ENCODE measurements at places on chromosomes 6 and 20.

GRCh38 chr20:10359621-10360040 lies 74.4 kb downstream of the MKKS start:
- no peak for DNase-seq

GRCh38 chr6:118551063-118552053 lies 3.3 kb downstream of the PLN start:
- DNase-seq: peak; percentile 14

DNA sequence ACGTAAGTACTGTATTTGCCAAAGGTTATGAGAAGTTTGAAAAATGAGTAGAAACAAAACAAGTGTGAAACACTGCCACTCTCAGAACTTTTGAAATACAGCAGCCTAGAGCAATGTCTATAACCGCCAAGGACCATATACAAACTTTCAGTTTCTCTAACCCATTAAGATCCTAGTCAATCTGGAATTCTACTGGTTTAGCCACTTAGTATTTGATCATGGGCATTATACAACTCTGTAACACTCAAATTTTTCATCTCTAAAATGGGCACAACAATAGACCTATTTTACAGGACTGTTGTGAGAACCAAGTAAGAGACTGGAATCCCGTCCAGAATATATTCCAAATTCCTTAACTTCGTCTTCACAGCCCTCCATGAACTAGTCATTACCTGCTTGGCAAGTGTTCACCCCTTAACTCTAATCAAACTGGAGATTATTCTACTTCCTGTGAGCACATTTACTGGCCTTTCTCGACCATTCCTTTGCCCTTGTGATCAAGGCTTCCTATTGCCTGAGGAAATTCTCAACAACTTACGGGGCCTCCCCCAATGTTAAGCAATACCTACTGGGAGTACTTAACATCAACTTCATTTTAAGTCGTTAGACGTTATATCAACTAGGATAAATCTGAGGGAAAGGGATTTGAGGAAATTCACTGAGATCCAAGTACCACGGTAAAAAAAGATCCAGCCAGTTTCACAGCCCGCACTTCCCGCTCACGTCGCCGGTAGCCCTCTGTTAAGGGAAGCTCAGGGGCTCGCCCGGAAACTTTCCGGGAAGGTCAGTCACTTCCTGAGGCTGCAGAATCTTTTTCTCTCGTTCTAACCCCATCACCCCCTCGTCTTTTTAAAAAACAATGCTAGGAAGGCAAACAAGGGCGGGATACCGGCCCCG lies 1.1 kb downstream of the EIF2S2 start:
- no peak for DNase-seq

DNA sequence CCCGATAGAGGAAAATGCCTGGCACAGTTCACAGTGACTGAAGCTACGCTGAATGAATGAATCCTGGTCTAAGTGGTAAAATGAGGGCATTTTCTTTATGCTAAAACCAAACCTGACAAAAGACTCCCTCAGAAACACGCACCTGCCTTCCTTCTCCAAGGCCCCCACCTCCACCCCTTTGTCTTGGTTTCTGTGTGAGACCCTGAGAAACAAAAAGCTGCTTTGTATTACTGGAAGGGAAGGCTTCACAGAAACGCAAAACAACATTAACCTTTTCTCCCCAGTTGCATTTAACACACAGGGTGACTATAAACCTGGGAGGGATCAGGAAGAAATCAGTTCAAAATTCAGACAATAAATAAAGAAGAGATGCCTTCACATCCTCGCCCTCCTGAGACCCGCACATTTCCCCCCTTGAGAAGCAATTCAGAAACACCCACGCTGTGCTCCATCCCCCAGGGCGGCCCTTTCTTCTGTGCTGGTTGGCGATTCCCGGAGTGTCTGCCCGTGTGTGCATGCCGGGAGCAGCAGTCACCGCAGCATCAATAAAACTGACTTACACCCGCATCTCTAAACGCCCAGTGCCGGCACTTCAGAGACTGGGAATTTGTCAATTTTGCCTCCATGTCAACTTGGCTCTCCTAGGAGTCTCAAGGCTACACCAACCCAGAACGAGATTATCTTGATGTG lies 67.2 kb upstream of the TRAF3IP2 start:
- no peak for DNase-seq

DNA sequence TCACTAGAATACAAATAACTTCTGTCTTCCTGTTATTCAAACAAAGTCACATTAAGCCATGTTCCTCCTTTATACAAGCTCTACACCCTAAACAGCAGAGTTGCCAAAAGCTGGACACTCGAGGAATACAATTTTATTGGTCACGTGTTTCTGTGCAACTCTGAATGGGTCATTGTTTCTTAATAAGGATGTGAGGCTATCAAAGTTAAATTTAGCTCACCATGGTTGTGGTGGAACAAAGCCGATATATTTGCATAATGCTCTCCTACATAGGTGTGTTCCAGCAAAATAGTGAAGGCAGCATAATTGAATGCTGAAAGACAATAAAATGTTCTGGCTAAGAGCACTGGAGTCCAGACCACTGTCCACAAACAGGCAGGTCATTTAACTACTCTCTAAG lies 36.9 kb upstream of the CD2AP start:
- DNase-seq: no peak

- no peak for DNase-seq
Observed at GRCh38 chr6:124355146-124355545, 551.5 kb downstream of the NKAIN2 start.

GRCh38 chr20:49750611-49751396 lies 37.1 kb upstream of the B4GALT5 start:
- no peak for DNase-seq

DNA sequence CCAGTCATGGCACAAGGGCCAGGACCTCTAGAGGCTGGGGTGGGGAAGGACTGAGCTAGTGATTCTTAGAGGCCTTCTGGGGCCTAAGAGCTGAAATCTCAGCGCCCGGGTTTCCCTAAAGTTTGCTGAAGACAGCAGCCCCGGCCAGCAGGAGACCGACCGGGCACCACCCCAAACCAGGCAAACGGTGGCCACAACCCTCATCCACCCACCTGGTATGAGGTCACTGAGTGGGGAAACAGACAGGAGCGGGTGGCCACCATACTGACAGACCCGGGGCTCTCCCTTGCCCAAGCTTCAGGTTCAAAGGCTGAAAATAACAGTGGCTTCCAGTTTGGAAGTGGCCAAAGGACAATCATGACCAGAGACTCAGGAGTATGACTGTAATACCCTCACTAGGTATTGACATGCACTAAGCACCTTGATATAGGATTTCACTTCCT lies 35.0 kb upstream of the ID1 start:
- DNase-seq: no peak

DNA sequence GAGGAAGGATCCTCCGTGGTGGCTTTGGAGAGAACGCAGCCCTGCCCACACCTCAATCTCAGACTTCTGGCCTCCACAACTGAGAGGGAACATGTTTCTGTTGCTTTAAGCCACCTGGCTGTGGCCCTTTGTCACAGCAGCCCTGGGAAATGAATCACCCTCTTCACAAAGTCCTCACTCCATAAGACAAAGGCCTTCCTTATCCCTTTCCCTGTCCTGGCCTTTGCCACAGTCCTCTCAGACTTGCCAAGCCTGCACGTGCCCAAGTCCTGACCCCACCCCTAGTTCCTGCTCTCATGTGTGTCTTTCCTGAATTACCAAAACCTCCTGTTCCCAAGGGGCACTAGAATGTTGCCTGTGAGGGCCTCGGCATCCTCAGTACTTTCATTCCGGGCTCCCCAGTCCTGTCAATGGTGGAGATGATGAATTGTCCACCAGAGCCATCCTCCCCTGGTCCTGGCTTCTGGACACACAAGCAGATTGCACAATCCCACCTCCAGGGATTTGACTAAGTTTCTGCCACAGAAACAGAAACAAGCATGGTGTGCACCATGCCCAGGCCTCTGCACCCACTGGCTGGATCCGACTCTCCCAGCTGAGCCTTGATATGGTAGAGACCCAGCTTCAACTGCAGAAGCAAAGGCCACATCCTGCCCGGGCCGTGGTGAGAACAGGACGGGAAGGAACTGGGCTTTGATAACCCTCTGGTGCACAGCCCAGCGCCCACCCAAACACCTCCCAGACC lies 232.6 kb upstream of the PDE10A start:
- no peak for DNase-seq

GRCh38 chr6:132320007-132320406 lies 81.3 kb downstream of the MOXD1 start:
- DNase-seq: no peak

GRCh38 chr6:31158863-31159855 lies 770 bp downstream of the TCF19 start:
- no peak for DNase-seq

GRCh38 chr6:63245909-63246308 lies 34.6 kb downstream of the FKBP1C start:
- DNase-seq: no peak

- no peak for DNase-seq
Observed at GRCh38 chr6:23091795-23092194, 522.4 kb downstream of the HDGFL1 start.

DNA sequence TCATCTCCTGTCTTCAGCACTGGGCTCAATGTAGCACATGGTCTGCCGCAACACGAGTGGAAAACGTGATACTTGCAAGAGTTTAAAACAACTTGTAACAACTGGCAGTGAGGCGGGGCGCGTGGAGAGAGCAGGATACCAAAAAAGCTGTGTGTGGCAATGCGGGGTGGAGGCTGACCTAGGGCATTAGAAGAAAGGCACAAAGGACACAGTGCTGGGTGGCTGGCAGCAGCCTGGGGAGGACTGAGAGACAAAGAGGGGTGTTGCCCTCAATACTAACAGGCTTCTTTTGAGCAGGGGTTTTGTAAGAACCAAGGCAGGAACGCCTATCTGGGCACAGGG lies 1.5 kb upstream of the GFOD1 start:
- DNase-seq: no peak

GRCh38 chr6:30570740-30571074 lies 535 bp upstream of the ABCF1 start:
- DNase-seq: no peak

DNA sequence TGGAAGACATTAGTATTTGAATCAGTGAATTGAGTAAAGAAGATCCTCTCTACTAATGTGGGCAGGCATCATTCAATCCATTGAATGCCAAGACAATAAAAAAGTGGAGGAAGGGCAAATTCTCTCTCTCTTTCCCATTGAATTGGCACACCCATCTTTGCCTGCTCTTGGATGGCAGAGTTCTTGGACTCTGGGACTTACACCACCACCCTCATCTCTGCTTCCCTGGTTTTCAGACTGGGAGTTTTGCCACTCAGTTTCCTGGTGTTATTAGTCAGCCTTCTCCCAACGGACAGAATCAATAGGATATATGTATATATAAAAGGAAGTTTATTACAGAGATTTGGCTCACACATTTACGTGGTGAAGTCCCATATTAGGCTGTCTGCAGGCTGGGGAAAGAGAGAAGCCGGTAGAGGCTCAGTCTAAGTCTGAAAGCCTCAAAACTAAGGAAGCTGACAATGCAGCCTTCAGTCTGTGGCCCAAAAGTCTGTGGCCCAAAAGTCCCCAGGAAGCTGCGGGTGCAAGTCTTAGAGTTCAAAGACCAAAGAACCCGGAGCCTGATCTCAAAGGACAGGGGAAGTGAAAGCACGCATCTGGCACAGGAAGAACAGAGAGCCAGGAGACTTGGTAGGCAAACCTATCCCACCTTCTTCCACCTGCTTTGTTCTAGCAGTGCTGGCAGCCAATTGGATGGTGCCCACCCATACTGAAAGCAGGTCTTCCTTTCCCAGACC lies 64.4 kb downstream of the SMPDL3A start:
- DNase-seq: no peak

- DNase-seq: no peak
Observed at GRCh38 chr20:57501461-57502335, 23.2 kb downstream of the CTCFL start.

GRCh38 chr6:138964012-138964411 lies 24.0 kb downstream of the REPS1 start:
- no peak for DNase-seq

DNA sequence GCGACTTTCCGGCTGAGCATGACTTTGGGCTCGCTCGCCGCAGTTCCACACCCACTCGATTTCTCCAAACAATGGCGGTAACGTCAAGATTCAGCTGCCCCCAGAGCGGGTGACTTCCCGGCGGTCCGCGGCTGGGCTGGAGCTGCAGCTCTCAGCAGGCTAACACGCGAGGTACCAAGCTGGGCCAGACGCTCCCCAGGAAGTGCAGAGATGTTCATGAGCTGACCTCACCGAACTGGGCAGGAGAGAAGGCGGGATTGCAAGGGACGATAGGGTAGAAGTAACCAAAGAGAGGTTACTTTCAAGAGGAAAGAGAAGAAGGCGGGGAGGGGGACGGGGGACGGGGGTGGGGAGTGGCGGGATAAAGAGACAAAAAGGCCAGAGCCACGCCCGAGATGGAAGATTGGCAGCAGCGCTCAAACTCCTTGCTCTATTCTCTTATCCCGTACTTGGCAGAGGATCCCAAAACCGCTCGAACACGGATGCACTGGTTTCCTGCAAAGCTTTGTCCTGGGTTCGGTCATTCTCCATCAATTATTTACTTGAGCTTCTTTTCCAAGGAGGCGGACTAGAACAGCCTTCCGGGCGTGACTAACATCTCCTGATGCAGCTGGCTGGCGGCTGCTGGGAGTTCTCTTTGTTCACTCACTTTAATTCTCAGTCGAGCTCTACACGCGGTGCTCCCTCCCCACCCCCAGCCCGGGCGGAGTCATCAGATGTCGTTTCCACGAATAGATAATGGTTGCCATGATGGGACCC lies at the start of gene MTCL3:
MTCL3 (minus strand) TSS at position 626 of the 759 bp plus-strand sequence.
- peak; percentile 87 for DNase-seq

GRCh38 chr6:28134015-28134414 lies 7.7 kb upstream of the ZKSCAN8 start:
- DNase-seq: peak; percentile 10

DNA sequence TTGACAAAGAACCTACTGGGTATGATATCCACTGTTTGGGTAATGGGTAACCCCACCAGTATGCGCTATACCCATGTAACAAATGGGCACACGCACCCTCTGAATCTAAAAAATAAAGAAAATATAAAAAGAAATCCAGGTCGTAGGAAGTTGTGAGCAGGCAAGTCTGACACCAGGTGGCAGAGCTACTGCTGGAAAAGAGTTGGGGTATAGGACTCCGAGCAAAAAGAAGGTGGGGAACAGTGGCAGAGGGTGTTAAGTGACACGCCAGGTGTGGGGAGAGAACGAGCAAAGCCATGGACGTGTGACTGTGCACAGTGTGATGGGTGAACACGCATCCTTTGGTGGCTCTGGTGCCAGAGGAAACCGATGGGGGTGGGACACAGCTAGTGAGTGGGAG lies 46.7 kb downstream of the NOX3 start:
- no peak for DNase-seq

DNA sequence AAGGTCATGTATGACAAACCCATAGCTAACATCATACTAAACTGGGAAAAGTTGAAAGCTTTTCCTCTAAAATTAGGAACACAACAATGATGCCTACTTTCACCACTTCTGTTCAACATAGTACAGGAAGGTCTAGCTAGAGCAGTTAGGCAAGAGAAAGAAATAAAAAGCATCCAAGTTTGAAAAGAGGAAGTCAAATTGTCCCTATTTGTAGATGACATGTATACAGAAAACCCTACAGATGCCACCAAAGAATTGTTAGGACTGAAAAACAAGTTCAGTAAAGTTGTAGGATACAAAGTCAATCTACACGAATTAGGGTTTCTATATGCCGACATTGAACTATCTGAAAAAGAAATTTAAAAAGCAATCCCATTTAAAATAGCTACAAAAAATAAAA lies 89.4 kb upstream of the GLP1R start:
- DNase-seq: no peak

GRCh38 chr20:4021906-4022305 lies 6.5 kb upstream of the RNF24 start:
- no peak for DNase-seq

- no peak for DNase-seq
Observed at GRCh38 chr6:56374841-56375369, 127.5 kb upstream of the COL21A1 start.
